Stimulated activated CD8-positive, alpha-beta memory T cell treated with anti-CD3 and anti-CD28 coated beads, Interleukin-15, amount 100 ng/mL, for 48 hours (primary cell): ENCODE measurements at places on chromosomes 12 and 14.

GRCh38 chr12:1853716-1854115 lies 33.4 kb downstream of the LRTM2 start:
- no peak for DNase-seq

DNA sequence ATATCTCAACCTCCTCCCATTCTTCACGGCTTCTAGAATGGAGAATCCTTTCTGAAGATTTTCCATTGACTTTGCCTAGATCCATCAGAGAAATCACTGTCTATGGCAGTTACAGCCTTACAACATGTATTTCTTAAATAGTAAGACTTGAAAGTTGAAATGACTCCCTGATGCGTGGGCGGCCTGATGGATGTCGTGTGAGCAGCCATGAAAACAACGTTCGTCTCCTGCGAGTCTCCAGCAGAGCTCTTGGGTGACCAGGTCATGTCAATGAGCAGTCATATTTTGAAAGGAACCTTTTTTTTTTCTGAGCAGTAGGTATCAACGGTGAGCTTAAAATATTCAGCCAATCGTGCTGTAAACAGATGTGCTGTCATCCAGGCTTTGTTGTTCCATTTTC lies 139.9 kb upstream of the C14orf180 start:
- DNase-seq, result no peak

GRCh38 chr12:11969437-11970154 lies 101.1 kb upstream of the BCL2L14 start:
- no peak for DNase-seq

GRCh38 chr12:30807695-30808034 lies 52.9 kb upstream of the CAPRIN2 start:
- DNase-seq, result no peak

DNA sequence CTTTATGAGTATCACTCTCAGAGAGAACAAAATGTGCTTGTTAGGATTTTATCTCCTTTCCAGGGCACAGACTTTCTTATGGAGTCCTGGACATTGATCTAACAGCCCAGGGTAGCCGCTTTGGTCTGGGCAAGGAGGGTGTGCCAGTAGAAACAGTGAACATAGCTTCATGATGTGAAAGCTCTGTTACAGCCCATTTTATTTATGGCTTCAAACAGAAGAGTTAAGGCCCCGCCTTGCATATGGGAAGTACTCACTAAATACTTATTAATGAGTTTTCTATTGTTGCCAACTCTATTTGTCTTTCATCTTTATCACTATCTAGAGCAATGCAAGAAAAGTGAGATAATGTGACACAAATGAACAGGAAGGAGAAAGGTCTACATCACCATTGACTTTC lies 200.5 kb downstream of the NTF3 start:
- DNase-seq, result no peak

- no peak for DNase-seq
Measured at GRCh38 chr14:102929241-102930137, 7.0 kb downstream of the AMN start.

GRCh38 chr12:96064271-96064670 lies 28.9 kb upstream of the LTA4H start:
- no peak for DNase-seq

- DNase-seq, result no peak
Measured at GRCh38 chr12:32027684-32028365, 68.6 kb downstream of the RESF1 start.

DNA sequence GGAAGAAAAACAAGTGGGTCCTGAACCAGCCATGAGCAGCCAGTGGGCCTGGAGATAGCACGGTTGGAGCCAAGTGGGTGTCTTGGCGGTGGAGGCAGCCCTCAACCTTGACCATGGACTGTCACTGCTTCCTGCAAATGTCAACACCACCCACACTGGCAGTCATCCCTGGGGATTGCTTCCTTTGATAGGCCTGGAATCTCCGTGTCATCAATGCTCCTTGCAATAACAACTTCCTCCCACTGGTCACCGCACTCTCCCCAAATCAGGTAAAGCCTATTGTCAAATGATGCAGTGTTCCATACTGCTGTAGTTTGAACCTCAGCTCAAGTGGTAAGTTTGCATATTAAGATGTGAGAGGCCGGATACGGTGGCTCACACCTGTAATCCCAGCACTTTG lies 129.1 kb downstream of the NTF3 start:
- no peak for DNase-seq

GRCh38 chr14:87811246-87811645 lies 181.7 kb downstream of the GALC start:
- no peak for DNase-seq

- DNase-seq, result peak; percentile 6
Measured at GRCh38 chr14:97306133-97306759, 509.1 kb downstream of the VRK1 start.

- DNase-seq, result no peak
Measured at GRCh38 chr14:83251402-83251801, 1717.7 kb upstream of the SEL1L start.

DNA sequence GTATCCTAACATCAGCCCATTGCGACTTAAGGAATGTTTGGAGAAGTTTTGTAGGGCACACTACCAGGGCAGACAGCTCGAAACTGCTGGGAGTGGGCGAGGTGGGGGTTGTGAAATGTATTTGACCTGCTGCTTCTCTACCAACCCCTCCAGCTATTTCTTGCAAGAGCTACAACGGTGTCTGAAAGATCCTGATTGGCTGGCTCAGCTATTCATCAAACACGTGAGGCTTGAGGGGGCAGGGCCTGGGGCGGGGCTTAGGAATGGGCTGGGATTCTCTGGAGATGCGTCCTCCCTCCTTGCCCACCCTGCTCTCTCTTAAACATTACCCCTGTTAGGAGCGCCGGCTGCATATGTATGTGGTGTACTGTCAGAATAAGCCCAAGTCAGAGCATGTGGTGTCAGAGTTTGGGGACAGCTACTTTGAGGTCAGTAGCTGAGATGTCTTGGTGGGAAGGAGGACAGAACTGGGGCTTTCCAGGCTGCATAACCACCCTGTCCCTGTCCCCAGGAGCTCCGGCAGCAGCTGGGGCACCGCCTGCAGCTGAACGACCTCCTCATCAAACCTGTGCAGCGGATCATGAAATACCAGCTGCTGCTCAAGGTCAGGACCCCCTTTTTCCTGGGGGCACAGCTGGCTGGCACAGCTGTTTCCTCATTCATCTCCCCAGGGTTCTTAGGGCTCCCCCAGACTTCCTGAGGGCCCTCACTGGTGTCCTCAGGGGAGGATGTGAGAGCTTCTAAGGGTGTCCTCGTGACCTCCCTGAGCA lies 3.1 kb downstream of the ARHGEF25 start:
- no peak for DNase-seq

DNA sequence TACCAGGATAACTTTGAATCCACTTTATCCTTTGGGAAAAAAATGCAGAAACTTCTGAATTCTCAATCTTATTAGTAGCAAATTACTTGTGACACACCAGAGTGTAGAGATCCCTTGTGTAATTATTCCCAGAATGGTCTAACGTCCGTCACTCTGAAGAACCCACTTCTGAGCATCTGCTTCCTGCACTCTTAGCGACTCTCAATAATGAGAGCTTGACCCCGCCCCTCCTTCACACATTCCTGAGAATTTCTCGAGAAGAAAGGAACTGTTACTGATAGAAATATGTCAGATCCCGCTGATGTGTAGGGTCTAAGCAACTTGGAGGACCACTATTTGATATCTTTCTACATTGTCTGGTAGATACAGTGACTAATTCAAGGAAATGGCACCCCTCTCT lies 218.3 kb upstream of the PDZRN4 start:
- no peak for DNase-seq

DNA sequence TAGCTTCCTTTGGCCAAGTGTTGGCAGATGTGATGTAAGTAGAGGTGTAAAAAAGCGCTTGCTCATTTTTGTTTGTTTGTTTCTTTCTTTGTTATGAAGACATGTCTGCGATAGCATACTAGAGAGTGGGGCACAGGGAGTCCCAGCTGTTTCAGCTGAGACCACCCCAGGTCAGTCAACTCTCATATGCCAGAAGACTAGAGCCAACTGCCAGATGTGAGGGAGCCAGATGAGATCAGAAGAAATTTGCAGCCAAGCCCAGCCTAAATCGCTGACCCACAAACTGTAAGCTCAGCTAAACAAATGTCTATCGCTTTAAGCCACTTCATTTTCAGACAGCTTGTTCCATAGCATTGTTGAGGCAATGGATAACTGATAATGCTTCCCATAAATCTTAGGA lies 397.1 kb downstream of the APAF1 start:
- no peak for DNase-seq

GRCh38 chr14:52797653-52798052 lies 6.2 kb upstream of the GNPNAT1 start:
- no peak for DNase-seq

DNA sequence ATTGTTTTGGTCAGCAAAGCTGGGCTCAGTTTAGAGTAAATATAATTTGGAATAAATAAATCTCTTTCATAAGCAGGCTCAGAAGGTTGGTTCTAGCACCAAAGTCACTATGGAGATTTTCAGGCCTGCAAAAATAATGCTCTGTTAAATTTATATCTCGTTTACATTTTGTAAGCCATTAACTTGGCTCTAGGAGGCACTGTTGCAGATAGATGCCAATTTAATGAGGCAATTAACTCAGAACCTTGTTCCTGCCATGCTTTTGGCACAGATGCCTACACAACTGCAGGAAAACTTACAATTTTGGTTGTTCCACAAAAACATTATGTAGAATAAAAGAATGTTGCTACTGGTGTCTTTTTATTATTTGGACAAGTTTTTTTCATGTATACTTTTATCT lies 428.1 kb downstream of the FLRT2 start:
- no peak for DNase-seq

GRCh38 chr12:72717036-72717435 lies 444.9 kb downstream of the TRHDE start:
- DNase-seq, result no peak

DNA sequence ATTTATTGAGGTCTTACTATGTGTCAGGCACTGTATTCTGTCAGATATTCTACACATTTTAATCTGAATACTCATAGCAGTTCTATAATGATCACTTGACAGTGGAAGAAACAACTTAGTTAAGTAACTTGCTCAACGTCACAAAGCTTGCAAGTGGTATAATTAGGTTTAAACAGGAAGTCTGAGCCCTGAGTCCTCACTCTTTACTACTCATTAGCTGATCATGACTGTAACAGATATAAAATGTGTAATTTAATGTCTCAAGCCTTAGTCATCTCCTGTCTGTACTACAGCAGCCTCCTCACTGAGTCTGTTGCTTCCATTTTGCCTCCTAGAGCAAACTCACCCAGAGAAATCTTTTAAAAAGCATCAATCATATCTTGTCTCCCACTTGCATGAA lies 38.9 kb downstream of the PPP4R4 start:
- no peak for DNase-seq

GRCh38 chr14:54894995-54895394 lies 7.6 kb downstream of the GCH1 start:
- DNase-seq, result no peak

DNA sequence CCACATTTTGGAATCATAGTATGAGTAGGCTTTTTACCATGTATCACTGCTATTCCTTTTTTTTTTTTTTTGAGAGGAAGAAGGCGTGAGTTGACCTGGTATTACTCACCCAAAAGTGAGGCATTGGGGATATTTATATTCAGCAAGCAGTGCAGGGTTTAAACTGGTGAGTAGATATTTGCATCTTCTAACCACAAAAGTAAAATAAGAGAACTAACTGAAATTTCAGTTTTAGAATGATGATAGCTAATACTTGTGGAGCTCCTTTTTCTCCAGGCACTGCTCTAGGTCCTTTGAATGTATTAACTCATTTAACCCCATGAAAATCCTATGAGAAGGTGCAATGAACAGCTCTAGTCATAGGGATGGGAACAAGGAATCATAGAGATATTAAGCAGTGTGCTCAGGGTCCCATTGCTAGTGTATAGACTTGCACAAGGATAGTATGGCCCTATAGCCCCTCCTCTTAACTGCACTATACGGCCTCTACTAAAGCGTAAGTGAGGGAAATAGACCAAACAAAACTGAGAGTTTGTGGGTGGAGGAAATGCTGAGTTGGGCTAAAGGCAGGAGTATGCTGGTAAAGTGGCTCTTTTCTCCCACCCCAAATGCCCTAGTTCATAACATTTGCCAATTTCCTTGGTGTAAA lies 104.3 kb upstream of the MAX start:
- no peak for DNase-seq

DNA sequence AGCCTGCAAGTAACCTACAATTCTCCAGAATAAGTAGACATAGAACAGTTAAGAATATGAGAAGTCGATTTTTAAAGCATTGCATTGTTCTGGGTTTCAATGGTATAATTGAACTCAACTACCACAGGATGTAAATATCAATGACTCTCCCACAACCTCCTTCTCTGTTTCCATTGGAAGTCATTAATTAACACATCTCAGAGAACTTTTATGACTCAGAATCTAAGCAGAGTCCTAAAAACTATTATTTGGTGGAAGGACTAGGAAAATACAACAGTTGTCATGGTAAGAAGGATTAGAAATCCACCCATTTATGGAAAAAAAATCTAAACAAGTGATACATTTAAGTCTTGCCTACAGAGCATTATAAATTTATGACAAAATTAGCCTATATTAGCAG lies 21.1 kb upstream of the CPNE8 start:
- no peak for DNase-seq

GRCh38 chr12:70854881-70855568 lies 65.5 kb downstream of the PTPRR start:
- no peak for DNase-seq

DNA sequence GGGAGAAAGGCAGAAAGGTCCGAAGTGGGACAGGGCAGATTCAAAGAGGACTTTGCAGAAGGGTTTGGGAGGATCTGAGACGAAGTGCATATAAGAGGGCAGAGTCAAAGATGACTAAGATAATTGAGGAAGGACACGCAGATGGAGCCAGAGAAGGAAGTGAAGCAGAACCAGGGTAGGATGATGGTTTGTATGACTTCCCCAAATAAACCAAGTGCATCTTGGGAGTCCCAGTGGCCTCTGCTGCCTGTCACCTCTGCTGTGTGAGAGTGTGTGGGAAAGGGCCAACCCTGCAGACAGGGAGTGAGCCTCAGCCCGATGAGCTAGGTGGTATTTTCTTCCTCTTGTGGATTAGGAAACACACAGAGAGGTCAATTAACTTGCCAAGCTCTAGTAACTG lies 36.8 kb downstream of the FLVCR2 start:
- no peak for DNase-seq
